B cell (primary cell): ENCODE measurements at places on chromosomes 11 and 22. TPM values are rescaled to one million over a fixed set of nuclear protein-coding genes. Genes with fewer than 3 reads are reported as not detected.

- no peak for DNase-seq
- H3K4me3 ChIP-seq = no peak overlapping the region
- no peaks in the 10 kb centered on the region for H3K4me1 ChIP-seq
- H3K27ac ChIP-seq = no peak overlapping the region
- H3K27me3 ChIP-seq = no peaks in the 10 kb centered on the region
Measured at GRCh38 chr11:85062659-85063058, 564.5 kb downstream of the DLG2 start.

- no peaks in the 10 kb centered on the region for H3K27me3 ChIP-seq
- H3K27ac ChIP-seq = no peak overlapping the region
- no peak overlapping the region for H3K4me3 ChIP-seq
- H3K4me1 ChIP-seq = no peaks in the 10 kb centered on the region
- DNase-seq = no peak
- H3K36me3 ChIP-seq = peaks cover 13% of the 10 kb centered on the region
Measured at GRCh38 chr11:74142624-74143023, 28.2 kb downstream of the C2CD3 start.

DNA sequence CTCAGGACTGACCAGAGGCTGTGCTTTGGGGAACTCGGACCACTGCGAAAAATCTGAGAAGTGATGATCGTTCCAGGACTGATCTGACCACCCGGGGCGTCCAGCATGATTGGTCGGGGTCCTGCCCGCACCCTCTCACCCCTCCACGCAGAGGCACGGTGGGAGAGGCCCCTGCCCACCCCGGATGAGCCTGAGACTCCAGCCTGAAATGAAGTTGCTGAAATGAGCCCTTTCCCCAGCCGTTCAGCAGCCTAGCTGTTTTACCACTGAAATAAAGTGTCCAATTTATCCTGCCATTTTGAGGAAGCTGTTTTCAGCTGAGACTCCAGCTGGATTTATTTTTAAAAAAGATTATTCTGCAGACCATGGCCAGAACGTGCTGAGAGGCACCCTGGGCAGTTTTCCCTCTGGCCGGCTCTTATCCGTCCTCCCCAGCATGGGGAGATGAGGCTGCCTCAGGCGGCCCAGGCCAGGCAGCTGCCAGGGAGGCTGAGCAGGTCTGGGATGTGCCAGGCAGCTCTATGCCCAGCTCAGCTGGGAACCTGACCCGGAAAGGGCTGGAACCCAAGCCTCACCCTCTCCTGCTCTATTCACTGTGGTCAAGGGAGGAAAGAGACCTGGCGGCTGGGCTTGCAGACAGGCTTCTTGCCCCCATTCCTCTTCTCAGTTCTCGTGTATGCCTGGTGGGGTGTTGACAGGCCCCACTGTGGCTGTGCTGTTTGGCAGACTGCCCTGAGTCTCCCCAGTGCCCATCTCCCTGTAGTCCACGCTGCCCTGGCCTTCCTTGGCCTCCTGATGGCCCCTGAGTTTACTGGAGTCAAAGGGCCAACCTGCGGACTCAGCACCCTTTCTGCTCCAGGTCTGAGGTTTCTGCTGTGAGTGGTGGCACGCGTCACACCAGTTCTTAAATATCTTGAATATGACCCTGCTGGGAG lies 161.0 kb upstream of the B3GAT1 start:
- H3K4me3 ChIP-seq = no peak overlapping the region
- H3K27ac ChIP-seq = no peak overlapping the region
- no peak for DNase-seq
- no peaks in the 10 kb centered on the region for H3K4me1 ChIP-seq

GRCh38 chr22:42317008-42317407 lies 46.6 kb upstream of the TCF20 start:
- H3K27me3 ChIP-seq = peaks cover 23% of the 10 kb centered on the region
- no peak for DNase-seq
- peaks cover 12% of the 10 kb centered on the region for H3K4me1 ChIP-seq
- H3K36me3 ChIP-seq = no peaks in the 10 kb centered on the region
- H3K27ac ChIP-seq = no peak overlapping the region

NEFH gene
- total RNA-seq = 0.10 and 0.19 TPM in 2 replicates

SCN2B gene
- total RNA-seq = not detected in 2 replicates

DNA sequence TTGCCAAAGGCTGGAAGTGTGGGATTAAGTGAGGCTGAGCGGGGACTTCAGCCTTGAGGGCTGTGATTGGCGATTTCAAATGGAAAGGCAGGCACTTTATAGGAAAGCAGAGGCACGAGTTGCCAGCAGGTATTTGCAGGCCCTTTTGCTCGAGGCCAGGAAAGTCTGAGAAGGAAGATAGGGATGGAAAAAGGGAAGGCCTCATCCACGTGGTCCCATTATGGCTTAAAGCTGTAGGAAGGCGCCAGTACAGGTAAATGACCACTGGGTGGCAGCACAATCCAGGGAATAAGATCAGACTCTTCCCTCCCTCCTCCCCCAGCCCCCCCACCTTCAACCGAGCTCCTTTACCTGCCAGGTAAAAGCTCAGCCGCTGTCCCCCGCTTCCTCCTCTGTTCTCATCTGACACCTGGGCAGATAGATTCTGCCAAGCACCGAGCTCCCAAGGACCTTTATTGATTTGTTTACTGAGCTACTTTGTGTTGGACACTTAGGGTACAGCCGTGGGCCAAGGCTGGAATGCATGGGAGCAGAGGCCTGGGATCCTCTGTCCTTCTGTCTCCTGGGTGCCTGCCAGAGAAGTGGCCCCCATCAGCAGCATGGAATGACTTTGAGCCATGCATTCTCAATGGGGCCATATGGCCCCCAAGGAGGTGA lies 7.5 kb downstream of the P2RX3 start:
- no peaks in the 10 kb centered on the region for H3K27me3 ChIP-seq
- DNase-seq = peak; percentile 78
- no peaks in the 10 kb centered on the region for H3K36me3 ChIP-seq

DNA sequence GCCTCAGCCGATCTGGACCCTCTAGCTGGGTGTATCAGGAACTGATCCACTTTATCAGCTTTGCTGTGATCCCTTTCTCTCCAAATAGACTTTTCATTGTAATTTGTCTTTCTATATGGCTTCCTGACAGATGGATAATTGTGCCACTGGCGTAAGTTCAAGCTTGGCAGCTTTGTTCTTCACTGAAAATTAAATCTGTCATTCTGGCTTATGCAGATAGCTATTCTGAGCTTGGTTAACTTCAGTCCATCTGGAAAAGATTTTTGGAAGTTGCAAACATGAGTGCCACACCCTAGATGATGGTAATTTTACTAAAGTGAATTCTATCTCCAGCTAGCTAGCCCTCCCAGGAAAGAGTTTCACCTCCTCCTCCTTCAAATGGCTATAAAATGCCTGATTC lies 8.1 kb downstream of the OR5A2 start:
- H3K27ac ChIP-seq = no peak overlapping the region
- no peaks in the 10 kb centered on the region for H3K27me3 ChIP-seq
- no peak for DNase-seq
- peaks cover 50% of the 10 kb centered on the region for H3K4me1 ChIP-seq

MGAT3 gene
- 27.8 and 28.0 TPM in 2 replicates for total RNA-seq

DRD4 gene
- 1.3 TPM in 1 of 2 replicates, not detected in the other for total RNA-seq

DNA sequence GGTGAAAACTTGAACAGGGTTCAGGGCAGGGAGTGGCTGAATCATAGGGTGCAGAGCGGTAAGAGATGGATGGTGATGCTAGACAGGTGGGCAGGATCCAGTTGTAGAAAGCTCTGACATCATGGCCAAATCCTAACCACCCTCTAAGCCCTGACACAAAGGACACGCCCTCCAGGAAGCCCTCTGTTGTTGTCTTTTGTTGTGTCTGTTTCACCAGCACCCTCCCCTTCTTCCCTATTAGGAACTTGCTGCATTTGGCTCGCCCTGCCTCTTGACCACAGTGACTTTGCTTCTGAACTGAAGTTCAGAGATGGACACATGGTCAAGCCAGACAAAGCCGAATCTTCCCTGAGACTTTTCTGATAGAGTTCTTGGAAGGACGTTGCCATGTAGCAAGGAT lies 14.2 kb upstream of the APOL6 start:
- H3K27me3 ChIP-seq = peaks cover 10% of the 10 kb centered on the region
- no peaks in the 10 kb centered on the region for H3K4me1 ChIP-seq
- H3K4me3 ChIP-seq = no peak overlapping the region

TYR gene
- total RNA-seq = not detected in 2 replicates

NADSYN1 gene
- total RNA-seq = 222 and 223 TPM in 2 replicates

GRCh38 chr11:6812390-6813005 lies 13.0 kb upstream of the OR6A2 start:
- DNase-seq = peak; percentile 65
- H3K4me3 ChIP-seq = no peak overlapping the region
- no peaks in the 10 kb centered on the region for H3K36me3 ChIP-seq
- H3K27me3 ChIP-seq = peaks cover 11% of the 10 kb centered on the region

DNA sequence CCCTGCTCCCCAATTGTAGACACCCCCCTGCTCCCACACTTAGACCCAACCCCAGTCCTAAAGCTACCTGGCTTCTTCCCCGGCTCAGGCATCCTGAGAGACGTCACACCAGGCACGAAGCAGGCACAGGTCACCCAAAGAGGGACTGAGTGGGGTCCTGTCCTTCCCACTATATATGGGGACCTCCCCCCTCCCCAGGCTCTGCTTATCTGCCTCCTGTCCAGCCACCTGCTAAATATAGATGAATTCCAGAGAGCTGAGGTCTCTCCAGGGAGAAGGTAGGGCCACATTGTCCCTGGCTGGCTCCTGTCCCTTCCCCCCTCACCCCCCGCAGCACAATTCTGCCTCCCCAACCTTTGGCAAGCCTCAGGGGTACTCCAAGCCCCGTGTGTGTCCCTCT lies at the start of gene MYBPC3:
Gene MYBPC3, minus strand, starts transcription at position 147 of the 400 bp plus-strand sequence. Its CDS starts 55 bp downstream, at position 92.
- H3K27me3 ChIP-seq = no peaks in the 10 kb centered on the region
- H3K36me3 ChIP-seq = peaks cover 18% of the 10 kb centered on the region
- no peaks in the 10 kb centered on the region for H3K4me1 ChIP-seq
- H3K27ac ChIP-seq = no peak within 1 kb of the TSS

DNA sequence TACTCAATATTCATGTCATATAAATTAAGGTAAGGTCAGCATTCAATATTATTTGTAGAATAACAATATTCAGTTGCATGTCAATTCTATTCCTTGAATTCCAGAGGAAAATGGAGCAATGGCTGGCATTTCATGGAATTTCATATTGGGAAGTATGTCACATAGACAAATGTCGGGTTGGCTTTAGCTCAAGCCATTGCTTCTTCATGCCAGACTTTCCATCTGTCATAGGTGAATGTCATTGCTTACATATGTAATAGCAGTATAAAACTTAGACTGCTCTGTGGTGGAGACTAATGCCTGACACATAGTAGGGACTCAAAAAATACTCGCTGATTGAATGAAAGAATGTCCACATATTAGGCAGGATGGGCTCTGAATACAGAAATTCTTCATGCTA lies 509.6 kb upstream of the CHORDC1 start:
- H3K4me3 ChIP-seq = no peak overlapping the region
- H3K4me1 ChIP-seq = no peaks in the 10 kb centered on the region
- no peak overlapping the region for H3K27ac ChIP-seq
- no peak for DNase-seq

- H3K4me1 ChIP-seq = peaks cover 27% of the 10 kb centered on the region
- no peaks in the 10 kb centered on the region for H3K36me3 ChIP-seq
- peaks cover 68% of the 10 kb centered on the region for H3K27me3 ChIP-seq
- DNase-seq = no peak
Measured at GRCh38 chr22:29308791-29309262, 2.4 kb downstream of the GAS2L1 start.

APOL3 gene
- total RNA-seq = 97.2 and 107 TPM in 2 replicates

- no peaks in the 10 kb centered on the region for H3K27me3 ChIP-seq
- H3K27ac ChIP-seq = no peak overlapping the region
- H3K4me1 ChIP-seq = no peaks in the 10 kb centered on the region
- H3K36me3 ChIP-seq = no peaks in the 10 kb centered on the region
- no peak overlapping the region for H3K4me3 ChIP-seq
Measured at GRCh38 chr11:71172680-71173079, 79.7 kb downstream of the SHANK2 start.

DNA sequence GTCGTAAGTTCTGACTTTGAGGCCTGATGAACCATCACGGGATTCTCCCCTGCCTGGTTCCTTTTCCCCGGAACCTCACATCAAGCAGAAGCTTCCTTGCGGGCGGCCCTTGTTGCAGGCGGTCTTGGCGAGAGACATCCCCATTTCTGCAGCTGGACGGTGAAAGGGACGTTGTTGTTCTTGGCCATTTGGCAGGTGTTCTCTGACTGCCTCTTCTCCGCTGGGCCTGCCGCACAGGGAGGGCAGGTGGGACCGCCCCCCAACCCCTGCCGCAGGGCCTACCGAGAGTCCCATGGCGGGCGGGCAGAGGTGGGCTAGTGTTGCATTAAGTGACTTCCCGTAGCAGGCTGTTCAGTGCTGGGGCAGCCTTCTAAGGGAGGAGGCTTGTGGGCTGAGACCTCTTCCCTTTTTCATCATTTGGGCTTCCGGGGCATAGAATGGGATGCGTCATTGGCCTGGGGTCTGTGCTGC lies 26.9 kb upstream of the GRAMD4 start:
- H3K4me1 ChIP-seq = peaks cover 73% of the 10 kb centered on the region
- peak overlapping the region; percentile 53 for H3K4me3 ChIP-seq
- peak; percentile 85 for DNase-seq

DNA sequence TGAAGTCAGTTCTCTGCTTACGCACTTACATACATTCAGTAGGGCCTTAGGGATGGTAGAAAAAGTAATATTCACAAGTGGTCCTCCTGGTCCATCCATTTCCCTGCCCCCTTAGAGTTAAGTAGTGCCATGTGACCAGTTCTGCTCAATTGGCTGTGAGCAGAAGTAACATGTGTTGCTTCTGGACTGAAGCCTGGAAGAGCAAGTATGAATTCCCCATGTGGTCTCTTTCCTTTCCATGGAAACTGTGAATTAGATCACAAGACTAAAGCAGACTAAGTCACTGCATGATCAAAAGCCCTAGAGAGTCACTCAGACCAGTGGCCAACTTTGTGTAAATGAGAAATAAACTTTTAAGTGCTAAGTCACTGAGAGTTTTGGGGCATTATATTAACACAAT lies 341.7 kb upstream of the CADM1 start:
- H3K27ac ChIP-seq = no peak overlapping the region
- H3K27me3 ChIP-seq = no peaks in the 10 kb centered on the region
- H3K36me3 ChIP-seq = no peaks in the 10 kb centered on the region
- no peak overlapping the region for H3K4me3 ChIP-seq
- no peaks in the 10 kb centered on the region for H3K4me1 ChIP-seq

DNA sequence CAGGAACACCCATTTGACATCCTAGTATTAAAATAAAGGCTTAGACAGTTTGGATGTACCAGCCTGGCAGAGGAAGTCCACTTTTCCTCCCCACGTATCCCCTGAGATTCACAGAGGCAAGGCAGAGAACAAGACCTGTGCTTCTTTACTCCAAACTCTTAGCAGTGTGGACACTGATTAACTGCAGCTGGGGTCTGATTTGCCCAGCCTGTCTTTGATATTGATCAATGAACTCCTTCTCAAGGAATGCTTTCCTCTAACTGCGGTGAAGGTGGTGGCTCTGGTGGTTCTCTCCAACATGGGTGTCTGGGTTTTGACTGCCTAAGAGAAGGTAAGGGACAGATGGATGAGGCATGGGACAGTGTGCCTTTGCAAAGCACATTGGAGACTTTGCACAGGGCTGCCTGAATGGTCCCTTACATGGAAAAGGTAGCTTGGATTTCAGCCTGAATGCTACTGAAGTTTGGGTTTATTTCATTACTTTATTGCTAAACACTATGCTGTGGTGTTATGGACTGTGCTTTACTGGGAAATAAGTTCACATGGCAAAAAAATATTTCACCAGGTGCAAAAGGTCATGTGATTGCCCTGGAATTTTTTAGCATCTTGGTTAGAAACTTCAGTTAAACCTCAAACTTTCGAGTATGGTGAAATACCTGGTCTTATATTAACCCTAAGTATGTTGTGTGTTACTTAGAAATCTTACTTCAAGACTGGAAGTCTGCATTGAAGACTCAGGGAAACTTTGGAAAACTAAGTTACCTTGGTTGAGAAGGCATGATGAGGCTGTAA lies 1.8 kb downstream of the GAS2 start:
- no peaks in the 10 kb centered on the region for H3K27me3 ChIP-seq
- no peak for DNase-seq
- no peaks in the 10 kb centered on the region for H3K36me3 ChIP-seq
- no peak overlapping the region for H3K4me3 ChIP-seq
- no peak overlapping the region for H3K27ac ChIP-seq
